Type B pancreatic cell (in vitro differentiated cells): ENCODE measurements at places on chromosomes 12 and 14.

DNA sequence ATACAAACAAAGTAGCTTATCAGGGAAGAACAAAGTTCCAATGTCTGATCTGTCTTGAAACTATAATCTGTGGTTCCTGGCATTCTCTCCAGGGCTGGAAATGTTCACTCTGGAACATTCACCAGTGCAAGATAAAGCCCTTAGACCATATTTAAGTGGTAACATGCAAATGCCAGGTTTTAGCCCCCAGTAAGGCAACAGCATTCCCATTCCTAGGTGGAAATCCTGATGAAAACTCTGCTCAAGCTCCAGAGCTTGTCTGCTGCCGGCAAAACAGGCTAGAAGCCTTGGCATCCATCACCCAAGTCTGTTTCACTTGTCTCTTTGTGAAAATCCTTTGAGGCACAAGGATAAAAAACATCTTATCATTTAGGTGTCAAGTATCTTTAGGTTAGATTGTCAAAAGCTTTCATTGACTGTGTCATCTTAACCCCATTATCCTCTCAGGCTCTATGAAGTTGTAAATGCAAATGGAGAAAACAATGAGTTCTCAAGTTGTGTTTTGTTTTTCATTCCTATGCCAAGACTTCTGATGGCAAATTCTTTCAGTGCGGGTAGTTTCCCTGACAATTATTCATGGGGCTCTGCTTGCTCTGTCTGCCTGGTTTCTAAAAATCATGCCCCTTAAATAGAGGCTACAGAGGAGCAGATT lies 344.7 kb downstream of the NELL2 start:
- DNase-seq = no peak

DNA sequence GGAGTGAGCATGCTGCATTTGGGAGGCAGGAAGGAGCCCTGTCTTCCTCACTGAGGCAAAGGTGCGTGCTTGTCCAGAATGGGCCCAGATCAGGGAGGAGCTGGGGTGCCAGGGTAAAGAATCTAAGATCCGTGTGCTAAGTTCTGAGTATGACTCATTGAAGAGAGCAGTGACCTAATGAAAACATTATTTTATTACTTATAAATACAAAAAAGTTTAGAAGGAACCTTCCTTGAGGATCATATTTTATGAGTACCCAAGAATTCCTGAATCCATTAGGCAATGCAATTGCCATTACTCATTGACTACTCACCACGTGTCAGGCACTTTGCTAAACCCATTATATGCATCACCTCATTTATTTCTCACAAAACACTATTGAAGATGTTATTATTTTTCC lies 264.7 kb downstream of the EGLN3 start:
- DNase-seq = no peak

DNA sequence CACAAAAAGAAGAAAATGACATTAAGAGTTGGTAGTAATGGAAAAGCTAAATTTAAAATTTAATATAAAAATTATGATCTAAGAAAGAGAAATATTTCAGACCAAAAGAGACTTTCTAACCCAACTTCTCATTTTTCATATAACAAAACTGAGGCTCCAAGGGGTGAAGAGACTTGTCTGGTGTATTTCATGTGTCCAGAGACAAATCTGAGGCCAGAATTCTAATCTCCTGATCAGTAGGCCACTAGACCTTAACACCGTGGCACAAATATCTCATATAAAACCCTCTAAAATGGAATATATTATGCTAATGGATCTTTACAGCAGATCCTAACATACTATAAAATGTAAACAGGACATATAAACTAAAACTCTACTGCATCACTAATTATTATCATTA lies 275.7 kb upstream of the SLC16A7 start:
- DNase-seq = no peak

DNA sequence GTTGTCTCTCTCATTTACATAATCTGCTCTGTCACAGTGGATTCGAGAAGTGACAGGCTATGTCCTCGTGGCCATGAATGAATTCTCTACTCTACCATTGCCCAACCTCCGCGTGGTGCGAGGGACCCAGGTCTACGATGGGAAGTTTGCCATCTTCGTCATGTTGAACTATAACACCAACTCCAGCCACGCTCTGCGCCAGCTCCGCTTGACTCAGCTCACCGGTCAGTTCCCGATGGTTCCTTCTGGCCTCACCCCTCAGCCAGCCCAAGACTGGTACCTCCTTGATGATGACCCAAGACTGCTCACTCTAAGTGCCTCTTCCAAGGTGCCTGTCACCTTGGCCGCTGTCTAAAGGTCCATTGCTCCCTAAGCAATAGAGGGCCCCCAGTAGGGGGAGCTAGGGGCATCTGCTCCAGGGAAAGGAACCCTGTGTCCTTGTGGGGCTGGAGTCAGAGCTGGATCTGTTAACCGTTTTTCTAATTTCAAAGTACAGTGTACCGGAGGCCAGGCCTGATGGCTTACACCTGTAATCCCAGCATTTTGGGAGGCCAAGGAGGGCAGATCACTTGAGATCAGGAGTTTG lies 5.1 kb downstream of the ERBB3 start:
- DNase-seq = no peak

DNA sequence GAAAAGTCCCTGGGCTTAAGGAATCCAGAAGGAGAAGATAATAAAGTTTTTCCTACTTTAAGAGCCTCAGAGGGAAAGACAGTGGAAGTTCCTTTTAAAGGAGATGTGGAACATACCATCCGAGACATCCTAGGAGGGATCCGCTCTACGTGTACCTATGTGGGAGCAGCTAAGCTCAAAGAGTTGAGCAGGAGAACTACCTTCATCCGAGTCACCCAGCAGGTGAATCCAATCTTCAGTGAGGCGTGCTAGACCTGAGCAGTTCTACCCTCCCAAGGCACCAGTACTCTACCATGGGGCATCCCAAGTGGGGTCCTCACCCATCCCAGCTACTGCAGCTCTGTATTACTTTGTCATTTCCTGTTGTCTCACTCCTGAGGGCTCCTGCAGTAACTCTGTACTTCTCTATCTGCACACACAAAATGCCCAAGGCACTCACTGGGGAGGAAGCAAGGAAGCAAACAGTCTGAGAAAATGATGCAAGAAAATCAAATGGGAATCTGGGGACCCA lies 3.8 kb downstream of the TINF2 start:
- no peak for DNase-seq

- no peak for DNase-seq
These were observed 24.7 kb upstream of the NPFF start for GRCh38 chr12:53532021-53532420.

DNA sequence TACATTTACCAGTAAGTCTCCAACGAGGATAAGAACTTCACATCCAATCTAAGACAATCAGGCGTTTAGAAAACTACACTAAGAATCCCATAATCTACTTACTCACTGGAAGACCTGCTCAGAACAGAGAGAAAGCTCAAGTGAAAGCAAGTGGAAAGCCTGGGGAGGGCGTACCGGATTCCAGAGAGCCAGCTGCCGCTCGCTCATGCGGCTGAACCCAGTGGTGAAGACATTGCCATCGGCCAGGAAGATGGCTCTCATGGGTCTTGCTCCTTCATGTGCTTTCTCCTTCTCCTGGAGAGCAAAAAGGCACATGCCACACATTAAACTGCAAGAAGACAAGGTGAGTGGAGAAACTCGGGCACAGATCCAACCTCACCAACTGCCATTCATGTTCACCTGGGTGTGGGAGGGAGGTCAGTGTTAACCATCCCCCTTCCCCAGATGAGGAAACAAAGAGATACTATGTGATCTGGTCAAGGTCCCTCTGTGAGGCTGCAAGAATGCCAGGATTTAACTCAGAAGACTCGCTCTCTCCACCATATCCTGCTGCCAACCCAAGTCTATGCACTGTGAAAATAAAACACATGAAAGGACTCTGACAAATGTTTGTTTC lies 23.5 kb upstream of the SELPLG start:
- DNase-seq = no peak

GRCh38 chr14:33847066-33847465 lies 103.8 kb downstream of the EGLN3 start:
- no peak for DNase-seq

GRCh38 chr12:27192118-27192802 lies 51.8 kb upstream of the STK38L start:
- DNase-seq = no peak

GRCh38 chr12:76237086-76237701 lies 111.0 kb downstream of the BBS10 start:
- DNase-seq = no peak

DNA sequence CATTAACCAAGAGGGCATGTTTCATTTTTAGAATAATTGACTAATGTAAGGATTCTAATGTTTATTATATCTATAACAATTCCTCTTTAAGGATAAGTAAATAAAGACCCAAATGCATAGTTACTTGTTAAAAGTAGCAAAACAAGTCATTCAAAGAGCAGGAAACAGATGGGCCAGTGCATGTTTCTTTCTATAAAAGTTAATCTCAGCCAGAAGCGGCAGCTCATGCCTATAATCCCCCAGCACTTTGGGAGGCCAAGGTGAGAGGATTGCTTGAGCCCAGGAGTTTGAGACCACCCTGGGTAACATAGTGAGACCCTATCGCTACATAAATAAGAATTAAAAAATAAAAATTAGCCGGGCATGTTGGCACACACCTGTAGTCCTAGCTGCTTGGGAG lies 391.0 kb upstream of the RGS6 start:
- DNase-seq = no peak

GRCh38 chr12:79444089-79444488 lies 246.7 kb downstream of the PAWR start:
- no peak for DNase-seq
